Umbilical cord (tissue), 2 donors: ENCODE measurements at places on chromosomes 16 and 17. TPM values are rescaled to one million over a fixed set of nuclear protein-coding genes. Genes with fewer than 3 reads are reported as not detected.

Gene ATP2A1
- 0.24 TPM for total RNA-seq

Gene CCL2
- total RNA-seq: 27.7 TPM

Gene CCDC144A
- total RNA-seq: 20.9 TPM

Gene ZACN
- 1.7 TPM for total RNA-seq

Gene CTRL
- total RNA-seq: 0.48 TPM

Gene WFIKKN1
- total RNA-seq: 1.4 TPM

Gene FTSJ3
- 45.5 TPM for total RNA-seq

Gene YBX2
- 0.96 TPM for total RNA-seq

Gene ABCA6
- 17.1 TPM for total RNA-seq

Gene FBXW10B
- 2.4 TPM for total RNA-seq

Gene SDR42E1
- total RNA-seq: 1.9 TPM

Gene DNAI2
- not detected for total RNA-seq
